ENCODE measurements at places on chromosomes 7 and 10.

- DNase-seq: no peak
Measured at GRCh38 chr7:76149847-76150691, 51.6 kb upstream of the SRRM3 start.

DNA sequence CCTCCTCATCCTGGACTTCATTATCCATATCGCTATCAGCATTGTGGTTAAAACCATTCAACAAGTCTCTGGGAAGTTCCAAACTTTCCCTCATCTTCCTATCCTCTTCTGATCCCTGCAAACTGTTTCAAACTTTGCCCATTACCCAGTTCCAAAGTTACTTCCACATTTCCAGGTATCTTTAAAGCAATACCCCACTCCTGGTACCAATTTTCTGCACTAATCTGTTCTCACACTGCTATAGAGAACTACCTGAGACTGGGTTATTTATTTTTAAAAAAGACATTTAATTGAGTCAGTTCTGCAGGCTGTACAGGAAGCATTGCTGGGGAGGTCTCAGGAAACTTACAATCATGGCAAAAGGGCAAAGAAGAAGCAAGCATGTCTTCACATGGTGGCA, 147.3 kb downstream of the ARL4A start:
- DNase-seq: no peak

DNA sequence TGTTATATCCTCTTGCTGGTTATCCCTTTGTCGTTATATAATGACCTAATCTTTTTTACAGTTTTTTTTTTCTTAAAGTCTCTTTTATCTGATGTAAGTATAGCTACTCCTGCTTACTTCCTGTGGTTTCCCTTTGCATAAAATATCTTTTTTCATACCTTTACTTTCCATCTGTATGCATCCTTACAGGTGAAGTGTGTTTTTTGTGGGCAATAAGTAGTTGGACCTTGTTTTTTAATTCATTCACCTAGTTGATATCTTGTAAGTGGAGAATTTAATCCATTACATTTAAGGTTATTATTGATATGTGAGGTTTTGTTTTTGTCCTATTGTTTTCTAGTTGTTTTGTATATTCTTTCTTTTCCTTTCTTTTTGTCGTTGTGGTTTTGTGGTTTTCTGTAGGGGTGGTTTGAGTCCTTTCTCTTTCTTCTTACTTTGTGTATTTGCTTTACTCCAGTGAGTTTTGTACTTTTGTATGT, 168.6 kb downstream of the MLLT10 start:
- DNase-seq: no peak

- DNase-seq: no peak
Measured at GRCh38 chr7:25858200-25858524, 293.8 kb upstream of the NFE2L3 start.

DNA sequence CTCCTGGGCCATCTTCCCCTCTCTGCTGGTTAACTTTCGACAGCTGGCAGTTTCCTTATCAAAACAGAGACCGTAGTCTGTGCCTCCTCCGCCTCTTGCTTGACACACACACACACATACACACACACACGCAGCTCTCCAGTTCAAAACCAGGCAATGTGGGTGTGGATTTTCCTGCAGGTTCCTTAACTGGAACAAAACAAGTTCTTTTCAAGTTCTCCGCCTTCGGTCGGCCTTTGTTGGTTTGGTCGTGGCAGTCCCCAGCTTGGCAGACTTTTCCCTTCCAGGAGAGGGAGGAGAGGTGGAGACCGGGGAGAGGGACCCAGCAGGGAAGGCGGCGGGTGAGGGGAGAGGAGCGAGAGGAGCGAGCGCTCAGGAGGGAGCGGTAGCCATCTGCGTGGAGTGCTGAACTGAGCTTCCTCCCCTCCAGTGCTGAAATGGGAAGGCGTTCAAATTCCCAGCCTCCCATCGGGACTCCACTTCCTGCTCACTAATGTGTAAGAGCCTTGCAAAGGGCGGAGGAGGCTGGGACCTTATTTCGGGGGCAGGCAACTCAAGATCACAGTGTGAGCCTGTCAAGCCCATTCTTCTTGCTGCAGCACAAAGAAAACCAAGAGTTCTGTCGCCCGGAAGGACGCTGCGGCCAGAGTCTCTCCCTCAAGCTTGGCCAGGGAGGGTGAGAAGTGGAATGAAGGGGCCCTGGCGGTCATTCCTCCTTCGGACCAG, 120.6 kb downstream of the PRPF18 start:
- DNase-seq: peak; percentile 87

DNA sequence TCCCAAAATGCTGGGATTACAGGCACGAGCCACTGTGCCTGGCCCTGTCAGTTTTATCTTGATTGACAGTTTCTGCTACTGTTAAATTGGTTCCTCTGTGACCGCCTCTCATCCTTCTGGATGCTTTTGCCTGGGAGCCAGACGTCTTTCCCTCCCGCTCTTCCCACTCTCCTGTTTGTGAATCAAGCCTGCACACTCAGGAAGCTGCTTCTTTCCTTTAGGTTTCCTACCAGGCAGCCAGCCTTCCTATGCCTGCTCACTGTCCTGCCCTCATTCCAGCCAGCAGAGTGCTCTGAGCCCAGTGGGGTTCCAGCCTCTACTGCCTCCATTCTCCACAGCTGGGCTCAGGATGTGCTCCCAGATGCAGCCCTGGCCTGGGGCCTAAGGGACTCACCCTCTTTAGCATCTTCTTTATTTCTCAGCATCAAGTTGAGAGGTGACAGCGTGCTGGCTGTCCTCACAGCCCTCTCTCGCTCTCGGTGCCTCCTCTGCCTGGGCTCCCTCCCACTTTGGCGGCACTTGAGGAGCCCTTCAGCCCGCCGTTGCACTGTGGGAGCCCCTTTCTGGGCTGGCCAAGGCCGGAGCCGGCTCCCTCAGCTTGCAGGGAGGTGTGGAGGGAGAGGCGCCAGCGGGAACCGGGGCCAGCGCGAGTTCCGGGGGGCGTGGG, 5.1 kb downstream of the SH2D4B start:
- no peak for DNase-seq

DNA sequence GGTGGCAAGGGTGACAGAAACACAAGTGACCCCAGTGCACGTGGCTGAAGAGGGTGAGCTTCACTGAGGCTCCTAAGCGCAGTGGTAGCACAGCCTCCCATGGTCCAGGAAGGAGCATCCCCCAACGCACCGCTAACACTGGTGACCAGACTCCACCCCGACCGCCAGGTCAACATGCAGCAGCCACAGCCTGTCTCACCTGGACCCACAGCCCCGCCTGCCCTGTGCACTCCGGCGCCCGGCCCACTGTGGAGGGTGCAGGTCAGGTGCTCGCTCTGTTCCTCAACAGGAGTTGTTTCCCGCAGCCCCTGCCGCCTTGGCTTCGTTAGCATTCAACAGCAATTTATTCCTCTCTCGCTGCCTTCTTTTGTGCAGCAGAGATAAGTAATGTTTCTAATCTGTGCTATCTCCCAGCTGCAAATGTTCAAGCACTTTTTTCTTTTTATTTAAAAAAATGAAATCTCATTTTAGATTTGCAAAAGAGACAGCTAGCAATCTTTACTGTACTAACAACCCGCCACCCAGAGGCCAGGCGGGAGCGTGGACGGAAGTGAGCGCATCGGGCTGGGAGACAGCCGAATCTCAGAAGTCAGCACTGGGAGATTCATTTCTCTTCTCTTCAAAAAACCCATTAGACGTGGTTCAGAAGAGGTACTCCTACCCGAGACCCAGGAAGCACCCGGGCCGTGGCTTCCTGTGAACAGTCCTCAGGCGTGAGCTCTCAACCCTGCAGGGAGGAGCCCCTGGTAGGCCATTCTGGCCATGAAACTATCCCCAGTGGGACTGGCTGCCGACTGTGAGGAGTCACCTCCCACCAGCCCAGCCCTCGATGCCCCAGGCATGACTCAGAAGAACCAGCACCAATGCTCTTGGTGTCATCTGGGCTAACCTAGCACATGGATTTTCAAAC, 133.4 kb downstream of the MAD1L1 start:
- DNase-seq: no peak

DNA sequence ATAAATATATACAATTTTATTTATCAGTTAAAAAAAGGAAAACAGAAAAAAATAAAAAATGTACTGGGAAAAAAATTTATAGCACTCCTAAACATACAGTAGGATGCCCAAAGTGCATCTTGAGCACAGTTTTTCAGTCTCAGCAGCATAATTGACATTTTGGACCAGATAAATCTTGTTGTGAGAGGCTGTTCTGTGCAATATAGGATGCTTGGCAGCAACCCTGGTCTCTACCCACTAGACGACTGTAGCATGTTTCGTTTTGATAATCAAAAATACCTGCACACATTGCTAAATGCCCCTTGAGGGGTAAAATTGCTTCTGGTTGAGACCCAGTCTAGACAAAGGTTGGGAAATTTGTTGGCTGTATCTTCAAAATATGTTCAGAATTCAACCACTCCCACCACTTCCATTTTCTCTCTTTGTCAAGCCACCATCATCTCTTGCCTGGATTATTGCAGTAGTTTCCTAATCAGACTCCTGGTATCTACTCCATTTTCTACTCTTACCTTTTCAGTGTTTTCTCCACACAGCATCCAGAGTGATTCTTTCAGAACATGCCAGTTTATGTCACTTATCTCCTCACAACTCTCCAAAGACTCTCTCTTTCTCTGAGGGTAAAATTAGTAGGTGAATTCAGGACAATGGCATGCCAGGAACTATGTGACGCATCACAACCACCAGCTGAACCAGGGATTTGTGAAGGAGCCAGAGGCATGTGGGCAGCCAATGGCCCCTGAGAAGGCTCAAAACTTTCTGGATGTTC, 91.4 kb downstream of the GPR85 start:
- DNase-seq: no peak

DNA sequence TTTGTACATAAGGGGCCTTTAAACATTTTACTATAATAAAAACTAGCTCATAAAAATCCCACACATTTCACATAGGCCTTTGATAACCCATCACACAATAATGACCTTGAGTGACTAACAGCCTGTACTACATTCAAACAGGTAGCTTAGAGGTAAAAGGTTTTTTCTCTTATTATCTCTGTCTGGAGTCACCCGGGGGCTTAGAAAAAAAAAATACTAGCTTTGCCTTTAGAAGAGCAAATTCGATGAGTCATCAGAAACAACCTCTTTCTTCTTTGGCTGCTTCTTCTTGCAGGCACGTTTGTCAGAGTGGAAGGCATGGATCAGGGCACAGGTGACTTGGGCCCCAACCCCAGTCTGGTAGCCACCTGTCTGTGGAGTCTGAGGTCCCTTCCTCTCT, 43.4 kb upstream of the ADO start:
- DNase-seq: no peak

DNA sequence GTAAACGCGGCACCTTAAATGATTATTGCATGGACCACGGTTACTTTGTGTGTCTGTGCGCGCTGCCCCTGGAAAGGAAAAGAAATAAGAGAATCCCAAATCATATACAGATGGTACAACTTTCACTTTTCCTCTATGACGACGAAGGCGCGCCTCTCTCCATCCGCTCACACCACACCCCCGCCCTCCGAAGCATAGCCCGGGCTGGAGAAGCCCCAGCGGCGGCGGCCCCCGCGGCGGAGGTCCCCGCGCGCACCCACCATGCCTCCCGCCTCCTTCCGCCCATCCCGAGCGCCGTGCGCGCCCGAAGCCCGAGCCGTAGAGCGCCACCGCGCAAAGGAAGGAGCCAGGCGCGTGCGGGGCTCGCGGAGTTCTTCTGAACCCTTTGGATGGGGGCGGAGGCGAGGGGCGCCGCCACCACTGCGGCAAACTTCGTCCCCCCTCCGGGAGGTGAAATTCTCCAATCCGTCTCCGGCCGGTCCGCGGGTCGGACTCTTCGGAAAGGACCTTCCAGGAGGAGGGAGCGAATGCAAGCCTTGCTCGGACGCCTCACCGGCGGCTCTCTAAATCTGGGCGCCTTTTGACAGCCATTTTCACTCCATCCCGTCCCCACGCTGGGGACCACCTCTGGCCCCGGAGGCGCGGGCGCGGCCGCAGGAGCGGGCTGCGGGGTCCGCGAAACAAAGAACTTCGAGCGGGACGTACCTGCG, 588 bp downstream of the GLI3 start:
- DNase-seq: no peak

GRCh38 chr7:130442601-130443000, 1.8 kb upstream of the CEP41 start:
- no peak for DNase-seq

GRCh38 chr7:42029405-42029804, 207.6 kb downstream of the GLI3 start:
- DNase-seq: no peak

DNA sequence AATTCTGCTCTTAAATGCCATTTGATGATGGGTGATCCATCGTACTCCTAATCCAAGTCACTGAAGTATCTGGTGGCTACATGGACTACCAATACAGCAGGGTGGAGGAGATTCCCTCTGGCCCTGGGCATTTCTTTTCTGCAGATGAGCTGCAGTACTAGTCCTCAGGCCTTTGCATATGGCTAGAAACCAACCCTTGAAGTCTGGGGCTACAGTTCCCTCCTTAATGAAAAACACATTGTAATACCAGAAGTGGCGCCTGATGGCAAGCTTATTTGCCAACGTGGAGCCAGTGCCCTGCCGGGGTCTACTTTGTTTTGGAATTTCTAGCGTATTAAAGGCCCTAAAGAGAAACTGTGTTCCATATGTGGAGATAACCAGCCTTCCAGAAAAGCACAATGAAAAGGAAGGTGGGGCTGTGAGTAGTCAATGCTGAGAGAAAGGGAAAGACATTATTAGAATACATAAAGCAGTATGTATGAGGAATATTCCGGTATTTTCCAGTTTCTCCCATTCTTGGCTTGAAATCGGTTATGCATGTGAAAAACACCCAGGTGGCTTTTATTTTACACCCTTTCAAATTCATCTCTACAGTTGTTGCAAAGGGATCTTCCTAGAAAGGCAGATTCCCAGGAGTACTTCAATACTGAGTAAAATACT, 368.8 kb downstream of the PRPF18 start:
- no peak for DNase-seq

GRCh38 chr7:151380199-151381097, 29.4 kb downstream of the WDR86 start:
- no peak for DNase-seq
